ENCODE measurements at places on chromosomes 13 and 19.

- DNase-seq: no peak
Observed at GRCh38 chr13:109790086-109790485, 3.7 kb upstream of the IRS2 start.

DNA sequence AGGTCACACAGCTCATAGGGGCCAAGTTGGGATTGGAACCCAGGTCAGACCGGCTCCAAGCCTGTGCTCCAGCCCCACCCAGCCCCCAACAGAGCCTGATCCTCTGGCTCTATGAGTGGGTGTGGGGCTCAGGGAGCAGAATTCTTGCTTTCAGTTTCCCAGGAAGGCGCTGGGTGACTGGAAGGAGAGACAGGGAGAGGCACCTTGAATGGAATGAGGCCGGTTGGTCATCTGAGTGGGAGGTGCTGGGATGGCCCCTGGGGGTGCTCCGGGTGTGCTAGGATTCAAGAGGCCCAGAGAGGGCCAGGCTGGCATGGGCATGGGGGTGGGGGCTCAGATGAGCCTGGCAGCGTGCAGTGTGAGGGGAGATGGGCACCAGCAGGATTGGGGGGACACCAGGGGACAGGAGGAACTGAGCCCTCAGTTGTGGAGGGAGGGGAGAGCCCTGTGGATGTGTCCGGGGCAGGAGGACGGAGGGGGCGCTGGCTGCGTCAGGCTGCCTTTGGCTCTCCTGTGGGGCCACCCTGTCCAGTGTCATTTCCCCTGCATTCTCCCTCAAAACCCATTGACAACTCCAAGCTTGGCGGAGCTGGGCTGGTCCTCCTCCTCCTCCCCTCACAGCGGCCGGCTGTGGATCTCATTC, 31.2 kb upstream of the ANKRD10 start:
- DNase-seq: no peak

DNA sequence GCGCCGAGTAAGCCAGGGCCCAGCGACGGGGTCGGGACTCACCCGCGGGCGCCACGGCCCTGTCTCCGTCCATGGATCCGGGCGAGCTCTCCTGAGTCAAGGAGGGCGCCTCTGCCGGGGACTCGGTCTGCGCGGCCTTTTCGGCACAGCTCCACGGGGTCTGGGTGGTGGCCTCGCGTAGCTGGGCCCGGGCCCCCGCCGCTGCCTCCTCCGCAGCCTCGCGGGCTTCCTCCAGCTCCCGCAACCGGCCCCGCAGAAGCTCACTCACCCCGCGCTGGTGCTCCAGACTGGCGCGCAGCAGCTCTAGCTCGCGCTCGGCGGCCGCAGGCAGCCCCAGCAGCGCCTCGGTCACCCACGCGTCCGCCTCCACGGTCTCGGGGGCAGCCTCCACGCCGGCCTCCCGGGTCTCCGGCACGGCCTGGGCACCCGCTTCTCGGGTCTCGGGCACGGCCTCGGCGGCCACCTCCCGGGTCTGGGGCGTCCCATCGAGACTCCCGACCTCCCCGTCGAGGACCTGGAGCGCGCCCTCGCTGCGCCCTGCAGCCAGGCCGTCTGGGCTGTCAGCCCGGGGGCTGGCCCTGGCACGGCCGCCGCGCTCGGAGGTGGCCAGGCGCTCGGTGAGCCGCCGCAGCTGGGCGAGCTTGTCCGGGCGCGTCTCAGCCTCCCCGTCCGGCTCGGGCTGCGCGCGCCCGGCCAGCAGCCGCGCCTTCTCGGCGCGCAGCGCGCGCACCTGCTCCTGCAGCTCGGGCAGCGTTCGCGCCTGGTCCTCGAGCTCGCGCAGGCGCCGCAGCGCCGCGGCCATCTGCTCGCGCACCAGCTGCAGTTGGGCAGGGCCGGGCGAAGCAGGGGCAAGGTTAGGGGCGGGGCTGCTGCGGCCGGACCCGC, 8.4 kb downstream of the KANK3 start:
- no peak for DNase-seq

GRCh38 chr19:50728084-50728737, 5.0 kb downstream of the CLEC11A start:
- DNase-seq: peak; percentile 86

- no peak for DNase-seq
Observed at GRCh38 chr13:88823114-88823513, 1151.9 kb downstream of the SLITRK5 start.

DNA sequence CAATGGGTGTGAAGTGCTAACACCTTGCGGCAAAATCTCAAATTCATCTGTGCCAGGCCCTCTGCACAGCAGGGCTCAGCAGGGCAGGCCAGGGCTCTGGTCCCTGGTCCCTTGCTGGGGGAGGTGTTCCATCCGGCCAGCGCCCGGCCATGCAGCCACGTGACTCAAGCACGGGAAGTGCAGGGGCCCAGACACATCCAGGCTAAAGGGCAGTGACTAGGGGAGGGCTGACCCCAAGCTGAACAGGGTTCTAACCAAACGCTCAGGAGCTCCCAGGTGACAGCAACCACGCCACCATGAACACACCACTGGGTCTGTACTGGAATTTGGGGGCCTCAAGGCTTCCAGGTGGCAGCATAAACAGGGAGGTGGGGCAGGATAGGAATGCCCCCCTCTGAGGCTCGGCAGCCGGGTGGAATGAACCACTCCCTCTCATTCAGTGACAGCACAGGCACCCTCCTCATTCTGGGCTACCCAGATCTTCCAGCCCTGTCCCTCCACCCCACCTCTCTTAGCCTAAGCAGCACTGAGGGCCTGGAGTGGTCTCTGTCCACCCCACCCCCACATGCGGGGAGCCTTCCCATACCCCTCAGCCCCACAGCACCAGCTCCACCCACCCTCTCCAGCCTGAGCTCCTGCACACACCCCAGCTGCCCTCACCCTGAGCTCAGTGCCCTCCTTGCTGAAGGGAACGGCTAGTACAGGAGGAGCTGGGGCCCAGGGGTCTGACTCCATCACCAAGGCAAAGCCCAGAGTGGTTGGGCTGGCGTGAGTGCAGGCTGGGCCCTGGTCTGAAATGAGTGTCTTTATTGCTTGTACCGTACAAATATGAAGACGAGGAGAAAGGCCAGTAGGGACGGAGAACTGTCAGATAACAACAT, 5.3 kb upstream of the CCNP start:
- DNase-seq: no peak

DNA sequence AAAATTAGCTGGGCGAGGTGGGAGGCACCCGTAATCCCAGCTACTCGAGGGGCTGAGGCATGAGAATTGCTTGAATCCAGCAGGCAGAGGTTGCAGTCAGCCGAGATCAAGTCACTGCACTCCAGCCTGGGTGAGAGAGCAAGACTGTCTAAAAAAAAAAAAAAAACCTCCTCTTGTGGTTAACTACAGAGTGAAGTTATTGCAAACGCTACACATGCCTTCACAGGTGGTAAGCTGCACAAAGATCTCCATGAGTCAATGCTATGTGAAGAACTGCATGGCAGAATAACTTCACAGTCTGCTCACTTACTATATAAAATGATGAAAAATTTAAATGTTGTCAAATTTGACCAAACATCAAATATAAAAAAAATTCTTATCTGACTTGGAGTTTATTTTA, 436.8 kb downstream of the FGF14 start:
- DNase-seq: no peak

GRCh38 chr19:4206818-4207484, 22.4 kb upstream of the EBI3 start:
- no peak for DNase-seq

DNA sequence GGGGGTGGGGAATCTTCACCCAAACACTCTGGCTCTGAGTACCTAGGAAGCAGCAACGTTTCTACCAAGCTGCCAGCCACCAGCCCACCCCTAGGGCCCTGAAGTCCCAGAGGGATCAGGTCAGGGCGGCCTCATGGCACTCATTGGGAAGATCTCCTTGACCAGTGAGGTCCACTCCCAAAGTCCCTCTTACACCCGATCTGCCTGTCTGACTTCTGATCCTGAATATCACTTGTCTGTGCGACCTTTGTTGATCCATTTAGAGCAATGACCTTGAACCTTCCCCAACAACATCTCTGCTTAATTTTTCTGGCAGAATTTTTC, 2.1 kb upstream of the GNA15 start:
- no peak for DNase-seq

- no peak for DNase-seq
Observed at GRCh38 chr13:96199315-96199714, 109.4 kb downstream of the HS6ST3 start.

DNA sequence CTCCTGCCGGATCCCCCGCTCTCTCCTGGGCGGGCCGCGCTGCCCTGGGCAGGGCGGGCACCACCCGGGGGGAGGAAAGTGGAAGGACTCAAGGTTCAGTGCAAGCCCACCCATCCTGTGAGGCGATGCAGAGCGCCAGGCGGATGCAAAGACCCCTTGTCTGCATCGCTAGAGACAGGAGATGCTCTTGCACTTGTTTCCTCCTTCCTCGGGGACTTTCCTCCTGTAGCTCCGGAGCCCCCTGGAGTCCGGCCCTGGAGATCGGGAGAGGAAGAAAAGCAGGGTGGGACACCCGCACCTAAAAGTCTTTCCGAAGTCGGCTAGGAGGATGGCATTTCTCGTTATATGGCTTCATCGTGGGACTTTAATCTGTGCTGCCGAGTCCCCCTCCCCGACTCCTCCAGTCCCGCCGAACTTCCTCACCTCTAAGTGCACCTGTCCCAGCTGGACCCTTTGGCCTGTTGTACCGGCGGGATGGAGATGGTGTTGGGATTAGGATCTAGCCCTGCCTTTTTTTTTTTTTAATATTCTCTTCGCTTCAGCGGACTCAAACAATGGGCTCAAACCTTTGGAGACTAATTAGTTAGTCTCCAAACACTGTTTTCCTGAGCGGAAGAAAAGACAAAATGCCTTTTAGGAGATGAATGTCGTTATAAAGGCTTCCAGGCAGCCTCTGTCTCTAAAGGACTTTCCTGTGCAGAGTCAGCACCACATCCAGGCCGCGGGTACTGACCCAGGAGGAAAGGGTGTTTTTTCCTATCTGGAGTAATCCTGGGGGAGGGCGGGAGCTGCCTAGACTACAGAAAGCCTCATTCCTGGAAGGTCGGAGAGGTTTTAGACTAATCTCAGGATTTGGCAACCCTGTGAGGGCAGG, 725 bp downstream of the FAM124A start:
- no peak for DNase-seq

GRCh38 chr19:31419871-31420445, 70.7 kb upstream of the TSHZ3 start:
- no peak for DNase-seq

GRCh38 chr13:112995395-112996191, 26.6 kb downstream of the MCF2L start:
- no peak for DNase-seq

- DNase-seq: no peak
Observed at GRCh38 chr13:100506600-100507422, 81.8 kb downstream of the GGACT start.

DNA sequence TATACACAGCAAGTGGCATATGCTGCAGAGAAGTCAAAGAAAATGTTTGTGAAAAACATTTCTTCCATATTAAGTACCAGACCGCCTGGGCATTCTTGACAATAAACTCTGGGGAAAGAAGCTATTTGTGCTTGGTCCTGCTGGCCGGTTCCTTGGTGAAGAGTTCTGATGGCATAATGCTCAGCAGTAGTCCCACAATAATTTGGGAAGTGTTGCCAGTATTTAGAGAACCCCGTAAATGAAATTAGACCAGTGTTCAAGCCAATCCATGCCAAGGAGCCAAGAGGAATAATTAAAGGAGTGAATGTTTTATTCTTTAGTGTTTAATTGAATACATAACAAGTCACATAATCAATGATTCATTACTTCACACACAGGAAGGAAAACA, 6.3 kb downstream of the KCTD12 start:
- DNase-seq: no peak

- DNase-seq: no peak
Observed at GRCh38 chr13:35477386-35477946, 977 bp upstream of the MAB21L1 start.

DNA sequence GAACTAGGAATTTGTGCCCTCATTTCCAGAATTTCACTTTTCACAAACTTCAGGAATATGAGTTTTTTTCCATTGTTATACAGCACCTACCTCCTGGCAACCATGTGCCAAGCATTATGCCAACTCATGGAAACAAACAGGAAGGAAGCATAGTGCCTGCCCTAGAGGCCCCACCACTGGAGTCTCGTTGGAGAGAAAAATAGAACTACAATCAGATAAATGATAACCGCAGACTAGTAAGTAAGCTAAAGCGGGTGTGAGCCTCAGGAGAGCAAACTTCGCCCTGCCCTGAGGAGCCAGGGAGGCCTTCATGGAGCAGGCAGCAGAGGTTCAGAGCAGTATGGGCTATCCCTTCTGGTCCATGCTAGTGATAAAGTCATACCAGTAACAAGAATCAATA, 75.9 kb downstream of the FRY start:
- DNase-seq: no peak
